ENCODE measurements at places on chromosomes 11 and 22.

- DNase-seq, result no peak
Observed at GRCh38 chr11:7072401-7073028, 16.3 kb upstream of the RBMXL2 start.

GRCh38 chr11:30328681-30329080 is 5.8 kb downstream of the ARL14EP start:
- no peak for DNase-seq

DNA sequence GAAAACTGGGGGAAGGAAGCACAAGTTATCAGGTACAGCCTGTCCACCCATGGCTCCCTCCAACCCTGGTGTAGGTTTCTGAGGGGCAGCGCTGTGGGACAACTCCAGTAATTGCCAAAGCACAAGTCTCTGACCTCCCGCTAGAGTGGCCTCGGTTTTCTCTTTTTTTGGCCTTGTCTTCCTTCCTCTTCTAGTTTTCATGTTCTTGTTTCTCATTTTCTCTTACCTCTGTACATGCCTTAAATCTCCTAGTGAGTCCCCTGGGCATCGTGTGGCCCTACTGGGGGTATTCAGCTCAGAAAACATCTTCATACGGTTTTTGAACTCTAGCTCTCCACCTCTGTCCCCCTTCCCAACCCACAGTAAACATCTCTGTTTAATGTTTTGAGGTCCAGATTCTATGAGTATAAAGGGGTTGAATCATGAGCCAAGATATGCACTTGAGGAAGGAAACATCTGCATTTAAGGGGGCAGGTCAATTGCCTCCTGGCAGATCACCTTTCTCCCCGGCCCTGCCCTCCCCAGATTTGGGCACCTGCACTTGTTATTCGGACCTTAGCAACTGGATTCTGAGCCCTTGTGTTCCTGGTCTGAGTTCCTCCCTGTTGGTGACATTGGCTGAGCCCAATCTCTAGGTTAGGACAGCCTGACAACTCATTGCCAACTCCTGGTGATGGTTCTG is 8.4 kb upstream of the LMO2 start:
- DNase-seq, result no peak

DNA sequence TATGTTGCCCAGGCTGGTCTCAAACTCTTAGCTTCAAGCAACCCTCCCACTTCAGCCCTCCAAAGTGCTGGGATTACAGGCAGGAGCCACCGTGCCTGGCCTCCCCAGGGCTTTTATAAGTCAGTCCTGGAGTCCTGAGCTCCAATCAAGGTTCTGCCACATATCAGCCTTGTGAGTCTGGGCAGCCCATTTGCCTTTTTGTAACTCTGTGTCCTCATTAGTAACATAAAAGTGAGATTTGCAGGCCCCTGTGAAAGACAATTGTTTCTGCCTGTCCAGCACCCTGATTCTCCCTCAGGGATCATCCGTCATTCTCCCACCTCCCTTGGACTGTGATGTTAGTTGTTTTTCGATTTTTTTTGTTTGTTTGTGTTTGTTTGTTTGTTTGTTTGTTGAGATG is 89.8 kb downstream of the MN1 start:
- DNase-seq, result no peak

- DNase-seq, result peak; percentile 81
Observed at GRCh38 chr22:35367331-35367886, 13.5 kb upstream of the HMOX1 start.

DNA sequence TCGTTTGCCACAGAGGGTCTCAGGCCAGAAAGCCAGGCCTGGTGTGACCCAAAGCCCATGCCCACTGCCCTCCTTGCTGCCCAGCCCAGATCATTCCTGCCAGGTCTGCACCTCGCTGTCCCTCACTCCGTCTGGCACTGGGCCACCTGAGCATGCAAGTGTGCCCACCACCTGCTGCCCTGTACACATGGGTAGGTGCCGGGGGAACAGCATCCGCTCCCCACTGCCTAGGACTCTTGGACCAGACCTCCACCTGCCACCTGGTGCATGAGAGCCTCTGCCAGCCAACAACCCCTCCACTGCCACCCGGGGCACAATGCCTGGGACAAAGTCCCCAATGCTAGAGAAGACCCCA is 12.5 kb downstream of the MGAT3 start:
- DNase-seq, result no peak

- no peak for DNase-seq
Observed at GRCh38 chr11:95923439-95923727, 524 bp downstream of the MTMR2 start.

DNA sequence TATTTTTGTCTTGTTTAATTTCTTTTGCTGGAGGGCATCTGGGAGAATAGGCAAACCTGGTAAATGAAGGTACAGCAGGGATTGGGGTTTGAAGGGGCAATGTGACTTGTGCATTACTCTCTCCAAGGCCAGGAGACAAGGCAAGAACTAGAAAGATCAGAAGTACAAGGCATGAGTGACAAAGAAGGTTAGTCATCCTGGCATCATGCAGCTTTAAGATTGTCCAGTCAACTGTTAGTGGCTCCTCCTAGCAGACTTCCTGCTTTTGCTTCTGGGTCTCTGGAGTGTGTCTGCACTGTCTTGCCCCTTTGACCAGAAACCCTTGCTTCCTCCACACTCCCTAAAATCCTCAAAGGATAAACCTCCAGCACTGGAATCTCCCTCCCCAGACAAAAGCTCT is 27.2 kb upstream of the GLYATL1 start:
- peak; percentile 11 for DNase-seq

DNA sequence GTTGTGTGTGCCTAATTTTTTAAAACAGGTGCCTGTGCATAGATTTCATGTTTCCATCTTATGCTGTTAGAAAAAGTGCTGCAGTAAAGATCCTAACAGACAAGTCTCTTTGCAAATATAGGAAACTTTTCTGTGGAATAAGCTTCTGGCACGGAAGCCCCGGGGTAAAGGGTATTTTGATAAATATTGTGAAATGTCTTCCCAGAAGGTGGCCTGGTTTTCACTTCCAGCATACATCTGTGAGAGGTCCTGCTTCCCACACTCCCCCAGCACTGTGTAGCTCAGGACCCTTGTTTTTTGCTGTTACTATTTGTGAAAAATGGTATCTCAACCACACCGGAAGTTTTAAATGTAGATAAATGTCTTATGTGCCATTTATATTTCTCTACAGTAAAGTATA is 14.5 kb downstream of the ST3GAL4 start:
- no peak for DNase-seq

DNA sequence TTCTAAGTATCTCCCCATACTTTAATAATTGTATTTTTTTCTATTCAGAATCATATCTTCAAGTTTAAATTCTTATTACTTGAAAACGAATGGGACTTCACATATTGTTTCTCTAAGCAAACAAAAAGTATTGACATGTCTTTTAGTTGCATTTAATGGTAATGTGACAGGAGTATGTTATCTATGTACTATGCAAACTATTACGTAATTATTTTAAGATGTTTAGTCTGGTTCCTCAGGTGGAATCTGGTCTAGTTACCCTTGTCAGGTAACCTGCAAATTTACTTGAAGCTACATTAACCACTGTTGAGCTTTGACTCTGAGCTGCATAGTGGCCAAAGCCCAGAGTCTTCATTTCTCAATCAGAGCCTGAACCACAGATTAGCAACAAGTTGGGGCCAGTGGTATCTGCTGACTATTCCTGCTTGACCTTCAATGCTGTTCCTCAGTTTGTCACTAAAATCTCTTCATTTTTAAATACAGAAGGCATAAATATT is 110.6 kb downstream of the ATM start:
- DNase-seq, result no peak

DNA sequence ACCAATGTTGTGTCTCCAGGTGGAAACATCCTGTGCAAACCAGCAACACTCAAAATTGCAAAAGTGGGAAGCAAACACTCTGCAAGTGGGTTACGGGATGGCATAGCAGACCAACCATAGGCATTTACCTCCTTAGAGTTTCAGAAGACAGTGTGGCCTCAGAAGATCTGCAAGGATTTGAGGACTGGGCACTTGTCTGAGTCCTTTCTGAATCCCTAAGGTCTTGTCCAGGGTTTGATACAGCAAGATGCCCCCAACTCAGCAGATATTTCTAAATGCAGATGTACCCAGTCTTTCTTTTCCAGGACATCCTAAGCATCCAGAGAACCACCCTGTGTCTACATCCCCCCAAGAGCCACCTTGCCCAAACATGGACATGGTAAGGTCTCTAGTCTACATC is 51.7 kb upstream of the SHANK2 start:
- DNase-seq, result no peak

GRCh38 chr11:68099474-68100405 is 21.4 kb downstream of the CHKA start:
- no peak for DNase-seq

DNA sequence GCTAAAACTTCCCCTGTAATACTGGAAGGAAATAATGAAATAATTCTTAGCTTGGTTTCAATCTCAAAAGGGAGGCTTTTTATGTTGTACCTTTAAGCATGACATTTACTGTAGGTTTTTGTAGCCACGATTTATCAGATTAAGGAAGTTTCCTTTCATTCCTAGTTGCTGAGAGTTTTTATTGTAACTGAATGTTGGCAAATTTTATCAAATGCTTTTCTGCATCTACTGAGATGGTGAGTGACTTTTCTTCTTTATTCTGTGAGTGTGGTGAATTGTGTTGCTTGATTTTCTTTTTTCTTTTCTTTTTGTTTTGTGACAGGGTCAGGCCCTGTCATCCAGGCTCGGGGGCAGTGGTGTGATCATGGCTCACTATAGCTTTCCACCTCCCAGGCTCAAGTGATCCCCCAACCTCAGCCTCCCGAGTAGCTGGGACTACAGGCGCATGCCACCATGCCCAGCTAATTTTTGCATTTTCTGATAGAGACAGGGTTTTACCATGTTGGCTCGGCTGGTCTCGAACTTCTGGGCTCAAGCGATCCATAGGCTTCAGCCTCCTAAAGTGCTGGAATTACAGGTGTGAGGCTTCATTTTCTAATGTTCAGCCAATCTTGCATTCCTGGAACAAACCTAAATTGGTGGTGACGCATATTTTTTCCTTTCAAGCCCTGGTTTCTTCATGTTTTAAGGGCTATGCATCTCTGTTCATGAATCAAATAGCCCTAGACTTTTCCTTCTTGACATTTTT is 26.2 kb downstream of the SUSD2 start:
- no peak for DNase-seq

GRCh38 chr22:37338539-37339246 is 56.4 kb downstream of the CYTH4 start:
- no peak for DNase-seq

- DNase-seq, result no peak
Observed at GRCh38 chr11:126007238-126007637, 55.4 kb downstream of the CDON start.

GRCh38 chr11:68966894-68967780 is 13.6 kb downstream of the MRGPRD start:
- no peak for DNase-seq

- no peak for DNase-seq
Observed at GRCh38 chr11:34788642-34789041, 127.5 kb downstream of the APIP start.

GRCh38 chr11:61928606-61929005 is 11.2 kb upstream of the RAB3IL1 start:
- DNase-seq, result peak; percentile 34

DNA sequence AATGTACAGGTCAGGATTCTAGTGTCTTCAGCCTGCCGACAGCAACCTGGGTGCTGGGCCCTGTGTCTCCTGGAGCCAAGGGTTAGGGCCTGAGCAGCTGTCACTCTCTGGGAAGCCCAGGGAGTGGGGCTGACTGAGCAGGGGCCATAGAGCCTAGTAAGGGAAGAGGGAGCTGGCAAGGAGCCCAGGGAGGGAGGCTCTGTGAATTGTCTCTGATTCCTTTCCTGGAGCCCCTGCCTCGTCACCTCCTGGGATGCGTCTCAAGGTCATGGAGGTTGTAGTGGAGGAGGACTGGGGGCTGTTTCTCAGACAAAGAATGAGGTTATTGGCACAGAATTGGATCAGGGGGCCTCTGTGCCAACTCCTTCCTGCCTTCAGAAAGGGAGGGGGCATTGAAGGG is 11.8 kb downstream of the SOX10 start:
- DNase-seq, result no peak

DNA sequence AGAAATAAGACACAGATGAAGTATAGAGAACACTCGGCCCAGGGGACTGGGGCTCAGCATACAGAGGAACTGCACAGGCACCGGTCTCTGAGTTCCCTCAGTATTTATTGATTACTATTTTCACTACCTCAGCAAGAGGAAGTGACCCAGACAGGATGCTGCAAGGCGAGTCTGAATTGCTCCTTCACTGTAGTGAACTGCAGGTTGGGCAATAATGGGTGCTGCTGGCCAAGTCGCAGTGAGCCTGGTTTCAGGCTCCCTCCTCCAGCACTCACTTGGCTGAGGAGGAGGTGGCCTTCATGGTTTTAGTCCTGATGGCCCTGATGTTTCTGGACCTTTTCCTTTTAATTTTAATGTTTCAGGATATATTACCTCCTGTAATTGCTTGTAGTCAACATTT is 10.4 kb downstream of the OR52K2 start:
- peak; percentile 79 for DNase-seq

- no peak for DNase-seq
Observed at GRCh38 chr22:49678137-49678841, 149.4 kb downstream of the BRD1 start.

GRCh38 chr11:116969694-116970093 is 128.5 kb downstream of the SIK3 start:
- DNase-seq, result no peak

Data from inflammatory macrophage (primary cell).